Testis (tissue), 5 donors: ENCODE measurements at places on chromosomes 11 and 22.

GRCh38 chr11:118897721-118898310, 14.1 kb downstream of the CXCR5 start:
- no peak for DNase-seq

DNA sequence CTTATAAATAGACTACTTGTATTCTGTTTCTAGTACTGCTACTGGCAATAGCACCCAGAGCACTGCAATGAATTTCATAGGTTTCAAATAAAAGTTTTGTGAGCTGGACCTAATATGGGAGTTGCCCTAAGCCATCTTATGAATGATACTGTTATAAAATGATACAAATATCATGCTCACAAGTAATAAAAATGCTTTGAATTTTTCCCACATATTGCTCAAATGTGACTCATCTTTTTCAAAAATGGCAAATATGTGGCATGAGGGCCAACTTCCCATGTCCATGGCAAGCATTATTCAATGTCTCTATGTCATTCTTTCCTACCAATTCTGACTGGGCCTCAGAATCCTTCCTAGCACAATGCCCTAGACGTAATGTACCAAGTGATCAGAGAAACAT, 137.6 kb downstream of the TRPC6 start:
- DNase-seq = no peak

DNA sequence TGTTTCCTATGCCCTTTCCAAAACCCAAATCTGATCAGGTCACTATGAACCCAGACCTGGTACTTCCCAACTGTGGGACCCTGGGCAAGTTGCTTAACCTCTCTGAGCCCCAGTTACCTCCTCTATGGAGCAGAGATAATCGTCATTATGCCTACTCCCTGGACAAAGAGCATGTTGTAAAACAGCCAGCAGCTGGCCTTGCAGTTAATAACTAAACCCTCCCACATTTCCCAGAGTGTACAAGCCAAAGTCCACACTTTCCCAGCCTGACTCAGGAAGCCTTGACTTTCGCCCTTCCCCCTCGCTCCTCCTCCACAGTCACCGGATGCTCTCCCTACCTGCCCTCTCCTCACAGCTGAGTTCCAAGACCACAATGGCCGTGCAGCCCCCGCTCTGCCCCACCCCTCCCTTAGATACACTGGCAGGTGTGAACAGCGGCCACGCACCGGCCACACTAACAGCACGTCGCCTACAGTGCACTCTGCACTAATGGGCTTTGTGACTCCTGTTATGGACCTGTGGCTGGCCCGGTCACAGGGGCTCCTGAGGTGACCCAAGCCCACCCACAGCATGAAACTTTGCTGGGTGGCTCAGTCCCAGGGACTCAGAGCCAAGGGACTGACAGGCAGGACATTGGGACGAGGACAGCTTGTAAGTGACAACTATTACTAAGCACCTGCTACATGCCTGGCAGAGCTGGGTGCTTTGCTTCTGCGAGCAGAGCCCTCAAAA, 15.6 kb upstream of the MFNG start:
- DNase-seq = peak; percentile 93

DNA sequence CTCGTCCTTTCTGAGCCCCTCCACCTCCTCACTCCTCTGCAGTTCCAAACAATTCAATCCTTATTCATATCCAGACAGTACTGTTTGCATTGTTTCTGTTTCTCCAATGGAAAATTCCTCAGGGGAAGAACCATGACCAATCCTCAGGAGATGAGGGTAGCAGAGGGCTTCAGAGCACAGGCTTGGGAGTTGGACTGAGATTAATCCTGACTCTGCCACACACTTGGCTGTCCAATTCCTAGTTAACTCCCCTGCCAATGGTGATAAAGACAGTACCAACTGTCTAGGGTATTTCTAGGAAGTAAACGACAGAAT, 58.0 kb downstream of the MICAL3 start:
- no peak for DNase-seq

GRCh38 chr11:110092515-110093406, at the start of gene ZC3H12C:
Gene ZC3H12C (plus strand): TSS chr11:110093392. CDS start chr11:110093412, 20 bp downstream.
- peak; percentile 78 for DNase-seq

- no peak for DNase-seq
These were observed 572.6 kb downstream of the OPCML start for GRCh38 chr11:132959693-132960092.

DNA sequence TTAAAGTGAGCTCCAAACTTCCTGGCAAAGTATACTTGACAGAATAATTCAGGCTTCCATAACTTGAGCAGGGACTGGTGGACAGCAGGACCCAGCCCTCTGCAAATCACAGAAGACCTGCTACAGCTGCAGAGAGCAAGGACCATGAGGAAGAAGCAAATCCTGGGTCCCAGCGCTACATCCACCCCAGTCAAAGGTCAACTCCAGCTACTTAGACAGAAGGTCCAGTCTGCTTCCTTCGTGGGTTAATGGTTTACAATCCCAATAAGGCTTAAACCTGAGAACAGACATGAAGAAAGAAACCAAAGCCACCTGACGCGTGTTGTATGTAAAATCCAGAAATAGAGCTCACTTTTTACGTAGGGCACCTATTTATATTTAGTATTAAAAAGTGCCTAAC, 57.7 kb downstream of the SHANK2 start:
- DNase-seq = no peak

DNA sequence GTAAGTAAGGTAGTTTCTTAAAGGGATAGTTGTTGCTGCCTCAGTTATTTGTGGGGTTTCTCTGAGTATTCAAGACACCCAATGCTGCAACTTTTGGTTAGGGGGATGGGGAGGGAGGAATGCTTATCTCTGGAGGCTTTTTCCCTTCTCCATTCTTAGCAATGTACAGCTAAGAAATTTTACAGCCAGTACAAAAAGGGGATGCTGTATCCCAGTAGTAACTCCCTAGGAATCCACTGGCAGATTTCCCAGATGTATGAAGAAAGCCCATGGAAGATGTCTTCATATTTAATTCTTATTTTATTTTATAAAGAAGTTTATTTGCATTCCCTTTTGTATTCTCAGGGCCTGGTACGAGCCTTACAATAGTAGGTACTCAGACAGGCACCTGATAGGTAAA, 154.8 kb downstream of the ENTHD1 start:
- DNase-seq = no peak

DNA sequence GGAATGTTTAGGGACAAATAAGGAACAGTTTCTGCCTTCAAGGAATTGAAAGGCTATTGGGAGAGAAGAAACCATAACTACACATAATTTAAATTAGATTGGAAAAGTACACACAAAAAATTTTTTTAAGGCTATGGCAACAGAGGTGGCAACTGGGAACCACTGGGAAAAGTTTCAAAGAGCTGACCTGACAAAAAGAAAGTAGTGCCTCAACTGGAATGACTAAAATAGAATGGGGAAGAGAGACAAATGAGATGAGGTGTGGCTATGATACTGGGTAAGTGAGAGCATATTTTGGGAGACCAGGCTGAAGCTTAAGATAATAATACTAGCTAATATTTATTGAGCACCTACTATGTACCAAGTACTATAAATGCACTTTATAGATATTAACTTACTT, 2.9 kb upstream of the AKIP1 start:
- DNase-seq = no peak

DNA sequence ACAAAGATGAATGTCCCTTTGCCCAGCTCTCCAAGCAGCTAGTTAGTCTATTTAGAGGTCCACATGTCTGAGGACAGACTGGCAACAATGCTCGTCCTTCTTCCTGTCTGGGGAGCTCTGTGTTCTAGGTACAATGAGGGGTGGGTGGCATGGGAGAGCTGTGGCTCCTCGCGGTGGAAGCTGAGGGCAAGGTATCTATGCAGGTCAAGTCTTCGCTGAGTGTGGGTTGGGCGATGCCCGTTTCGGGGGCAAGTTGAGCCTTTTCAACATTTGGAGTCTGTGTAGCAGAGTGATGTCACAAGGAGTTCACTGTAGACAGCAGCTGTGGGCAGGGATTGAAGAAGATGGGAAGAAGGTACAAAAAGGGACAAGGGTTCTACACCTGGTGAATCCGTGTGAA, 163.2 kb downstream of the FEZ1 start:
- peak; percentile 6 for DNase-seq

- no peak for DNase-seq
These were observed at the start of gene OR51A7 for GRCh38 chr11:4903484-4903883. Gene OR51A7 (plus strand): TSS chr11:4903783. CDS start chr11:4907370, 3,587 bp downstream.

DNA sequence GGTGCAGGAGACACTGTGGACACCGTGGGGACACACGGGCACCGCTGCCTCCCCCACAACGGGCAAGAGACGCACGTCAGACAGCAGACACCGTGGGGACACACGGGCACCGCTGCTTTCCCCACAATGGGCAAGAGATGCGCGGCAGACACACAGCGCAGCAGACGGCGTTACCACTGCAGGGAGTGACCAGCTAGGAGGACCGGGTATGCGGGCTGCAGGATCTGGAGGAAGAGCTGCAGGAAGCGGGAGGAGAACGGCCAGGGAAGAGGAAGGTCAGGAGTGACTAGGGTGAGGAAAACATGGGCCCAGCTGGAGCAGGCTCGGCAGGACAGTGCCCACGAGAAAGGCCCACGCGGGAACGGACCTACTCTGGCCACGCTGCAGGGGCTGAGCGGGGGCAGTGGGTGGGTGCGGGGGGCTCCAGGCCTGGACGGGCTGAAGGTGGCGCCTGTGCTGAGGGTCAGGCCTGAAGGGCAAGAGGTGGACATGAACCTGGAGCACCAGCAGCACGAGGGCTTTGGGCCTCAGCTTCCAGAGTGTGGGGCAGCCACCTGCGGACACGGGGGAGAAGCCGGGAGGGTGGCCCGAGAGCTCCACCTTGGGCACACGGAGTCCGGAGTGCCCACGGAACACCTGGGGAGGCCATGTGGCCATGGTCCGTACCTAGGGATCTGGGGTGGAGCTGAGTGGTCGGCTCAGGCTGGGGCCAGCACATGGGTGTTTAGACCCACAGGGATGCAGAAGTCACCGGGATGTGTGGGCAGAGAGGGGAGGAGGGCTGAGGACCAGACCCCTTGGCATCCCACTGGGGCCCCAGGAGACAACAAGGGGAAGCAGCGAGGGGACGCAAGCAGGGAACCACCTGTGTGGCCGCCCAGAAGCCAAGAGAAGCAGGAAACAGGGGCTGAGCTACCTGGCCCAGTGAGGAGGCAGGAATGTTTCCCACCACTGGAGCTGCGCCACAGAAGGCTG, 16.5 kb downstream of the TOLLIP start:
- DNase-seq = no peak

GRCh38 chr11:61305417-61305816, 10.3 kb upstream of the VWCE start:
- no peak for DNase-seq

- no peak for DNase-seq
These were observed 12.2 kb upstream of the NNMT start for GRCh38 chr11:114284021-114284420.

DNA sequence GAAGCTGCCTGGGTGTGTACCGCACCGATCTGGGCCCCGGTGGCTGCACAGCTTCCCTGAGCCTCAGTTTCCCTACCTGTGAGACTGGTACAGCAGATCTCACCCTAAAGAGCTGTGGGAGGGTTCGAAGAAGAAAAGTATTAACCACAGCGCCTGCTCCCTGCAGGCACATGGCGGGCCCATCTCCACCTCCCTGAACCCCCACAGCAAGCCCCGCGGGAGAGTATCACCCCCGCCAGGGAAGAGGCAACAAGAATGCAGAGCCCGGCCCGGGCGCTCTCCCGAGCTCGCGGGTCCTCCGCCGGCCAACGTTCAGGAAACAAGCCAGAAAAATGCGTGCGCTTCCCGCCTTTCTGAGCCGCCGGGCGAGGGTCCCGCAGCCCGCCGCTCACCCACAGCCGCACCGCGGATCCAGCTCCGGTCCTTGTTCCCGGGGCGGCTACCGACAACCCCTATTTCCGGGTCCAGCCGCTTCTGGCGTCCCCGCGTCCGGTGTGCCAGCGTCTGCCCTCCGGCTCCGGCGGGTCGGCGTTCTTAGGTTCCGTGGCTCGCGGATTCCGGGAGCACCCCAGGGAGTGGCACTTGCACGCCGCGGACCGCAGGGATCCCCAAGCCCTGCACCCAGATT, at the start of gene TOP3B:
TSS of gene TOP3B (minus strand) at position 450 of the 628 bp plus-strand sequence. CDS start 7,078 bp downstream, outside the sequence.
- peak; percentile 85 for DNase-seq

DNA sequence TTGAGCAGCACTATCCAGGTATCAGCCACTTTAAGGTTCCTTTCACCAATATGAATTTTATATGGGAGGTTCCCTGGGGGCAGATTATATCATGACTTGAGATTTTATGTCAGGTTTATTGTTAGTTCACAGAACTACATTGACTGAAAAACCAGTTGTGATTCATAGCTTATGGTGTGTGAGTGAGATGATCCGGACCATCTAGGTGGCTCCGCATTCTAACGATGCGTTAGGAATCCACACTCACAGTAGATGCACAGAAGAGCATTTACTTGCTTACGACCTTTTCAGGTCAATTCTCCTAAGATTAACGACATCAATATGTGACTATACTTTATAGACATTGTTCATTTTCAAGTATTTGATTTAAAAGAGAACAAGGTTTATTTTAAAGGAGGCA, 984.3 kb upstream of the CCDC90B start:
- DNase-seq = no peak

- DNase-seq = no peak
These were observed 63.9 kb downstream of the GRIK4 start for GRCh38 chr11:120575461-120575860.

DNA sequence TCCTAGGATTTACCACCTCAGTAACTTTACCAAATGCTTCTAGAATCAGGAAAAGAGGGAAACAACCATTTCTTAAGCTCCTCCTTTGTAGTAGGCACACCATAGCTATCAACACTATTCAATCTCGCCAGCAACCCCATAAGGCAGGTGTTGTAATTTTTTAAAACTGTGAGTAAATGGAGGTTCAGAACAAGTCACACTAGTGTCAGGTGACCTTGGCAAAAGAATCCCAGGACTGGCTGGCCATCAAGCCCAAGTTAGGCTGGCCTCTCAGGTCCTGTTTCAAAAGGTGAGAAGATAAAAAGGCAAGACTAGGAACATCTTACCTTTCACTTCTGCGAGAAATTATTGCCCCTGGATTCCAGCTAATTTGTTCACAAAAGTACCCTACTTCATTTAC, 713 bp downstream of the TOP3B start:
- no peak for DNase-seq

DNA sequence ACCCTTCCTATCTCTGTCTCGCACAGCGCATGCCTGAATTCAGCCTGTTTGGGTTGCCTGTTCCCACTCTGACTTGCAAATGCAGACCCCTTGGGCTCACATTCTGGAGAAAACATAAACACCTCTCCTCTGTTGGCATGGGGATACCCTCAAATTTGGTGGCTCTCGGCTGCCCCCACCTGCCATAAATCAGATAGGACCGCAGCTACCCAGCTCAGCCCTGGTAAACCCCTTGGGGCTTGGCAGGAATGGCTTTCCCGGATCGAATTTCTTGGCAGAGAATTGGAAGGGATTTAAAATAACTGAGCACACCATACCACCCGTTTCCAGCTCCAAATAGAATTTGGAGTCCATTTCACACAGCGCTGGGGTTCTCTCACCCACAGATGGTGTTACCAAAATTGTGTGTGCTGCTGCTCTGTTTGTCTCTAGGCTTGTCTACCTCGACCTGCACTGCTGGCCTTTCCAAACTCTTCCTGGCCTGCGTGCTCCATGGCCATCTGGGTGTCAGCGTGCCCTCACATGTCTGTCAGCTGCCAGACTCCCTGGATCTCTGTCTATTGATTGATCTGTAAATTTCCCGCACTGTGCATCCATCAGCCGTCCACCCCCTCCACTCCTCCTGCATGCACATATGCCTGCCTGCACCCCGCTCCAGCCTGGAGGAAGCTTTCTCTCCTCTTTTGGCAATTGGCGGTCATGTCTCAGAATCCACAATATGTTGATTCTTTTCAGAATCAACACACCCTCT, 134.0 kb downstream of the NTM start:
- peak; percentile 20 for DNase-seq
